ENCODE measurements at places on chromosomes 2 and 18.
A peak's percentile ranks its signal among the peaks of the same experiment; 100 is the strongest.

- DNase-seq: no peak
Observed at GRCh38 chr18:53937037-53937436, 287.4 kb downstream of the MBD2 start.

DNA sequence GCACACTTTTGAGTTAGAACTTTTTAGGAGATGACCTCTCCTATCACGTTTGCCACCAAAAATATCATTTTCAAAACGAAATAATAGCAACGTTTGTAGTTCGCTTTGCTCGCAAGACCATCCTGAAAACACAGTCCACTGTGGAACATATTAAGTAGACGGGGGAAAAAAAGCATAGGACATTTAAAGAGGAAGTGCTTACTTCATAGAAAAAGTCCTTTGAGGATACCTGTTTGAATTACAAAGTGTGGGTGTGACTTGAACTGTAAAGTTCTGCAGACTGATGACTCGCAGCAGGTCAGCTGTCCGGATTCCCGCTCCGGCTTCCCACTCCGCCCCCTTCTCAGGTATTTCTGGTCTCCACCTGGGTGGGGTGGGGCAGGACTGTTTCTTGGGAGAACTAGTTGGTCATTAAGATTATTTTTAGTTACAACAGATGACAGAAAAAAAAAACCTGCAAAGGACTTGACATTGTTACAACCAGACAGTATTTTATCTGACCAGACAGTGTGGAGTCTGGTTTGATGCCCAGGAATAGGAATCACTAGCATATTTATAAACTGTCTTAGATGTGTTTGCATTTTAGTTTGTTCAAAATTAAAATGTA lies 13.3 kb downstream of the CNOT11 start:
- DNase-seq: no peak

DNA sequence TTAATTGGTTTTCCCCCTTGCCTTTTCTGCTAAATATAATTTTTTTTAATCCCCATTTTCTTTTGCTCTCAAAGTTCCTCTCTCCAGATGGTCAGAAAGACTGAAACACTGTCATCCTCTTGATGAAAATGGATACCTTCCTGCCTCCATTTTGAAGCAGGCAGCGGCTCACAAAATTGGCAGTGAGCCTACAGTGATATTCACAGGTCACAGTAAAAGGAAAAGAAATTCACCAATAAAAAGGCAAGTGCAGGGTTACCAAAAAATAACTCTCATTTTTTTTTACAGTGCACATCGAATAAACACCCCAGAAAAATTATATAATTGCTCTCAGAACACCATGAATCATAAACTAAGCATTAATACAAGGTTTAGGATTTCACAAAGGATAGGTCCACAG lies 307.5 kb downstream of the TCF4 start:
- DNase-seq: peak; percentile 50

DNA sequence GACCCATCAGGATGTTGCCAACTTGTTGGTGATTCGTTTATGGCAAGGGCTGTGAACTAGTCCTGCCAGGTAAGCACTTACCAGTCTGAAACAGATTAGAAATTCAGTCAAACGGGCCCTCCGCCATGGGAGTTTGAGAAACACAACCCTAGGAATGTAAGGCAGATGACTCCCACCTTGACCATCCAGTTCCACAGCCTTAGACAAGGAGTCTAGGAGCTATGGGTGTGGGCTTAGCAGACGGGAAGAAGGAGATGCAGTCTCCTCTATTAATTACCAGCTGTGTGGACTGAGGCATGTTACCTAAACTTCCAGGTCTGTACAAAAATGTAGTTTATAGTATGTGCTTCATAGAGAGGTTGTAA lies 319.4 kb upstream of the NCKAP5 start:
- no peak for DNase-seq

GRCh38 chr2:88690591-88691338 lies 708 bp upstream of the RPIA start:
- no peak for DNase-seq

DNA sequence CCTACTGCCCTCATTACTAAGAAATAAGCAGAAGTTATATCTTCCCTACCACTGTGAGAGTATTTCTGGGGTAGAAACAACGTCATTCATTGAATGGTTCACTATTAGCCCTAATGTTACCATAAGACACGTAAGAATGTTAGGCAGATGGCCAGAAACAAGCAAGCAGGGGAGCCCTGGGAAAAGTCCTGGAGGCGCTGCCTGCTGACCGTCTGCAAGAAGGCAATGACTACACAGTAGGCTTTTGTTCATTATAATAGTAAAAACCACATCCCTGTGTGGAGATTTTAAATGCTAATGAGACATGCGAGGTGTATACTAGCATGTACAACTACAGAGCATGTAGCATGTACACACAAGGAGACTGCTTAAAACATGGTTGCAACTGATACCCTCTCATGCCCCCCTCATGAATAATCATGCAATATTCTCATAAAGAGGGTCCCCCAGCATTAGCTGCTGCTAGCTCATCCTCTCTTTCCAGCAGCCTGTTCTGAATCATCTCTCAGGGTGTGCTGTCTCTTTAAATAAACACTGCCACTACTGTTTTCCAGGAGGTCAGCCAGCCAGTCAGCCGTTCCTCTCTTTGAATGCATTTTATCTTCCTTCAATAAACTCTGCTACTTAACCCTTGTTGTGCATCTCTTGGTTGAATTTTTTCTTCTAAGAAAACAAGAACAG lies 23.6 kb downstream of the SUCLG1 start:
- DNase-seq: peak; percentile 23

GRCh38 chr2:111028720-111029119 lies 92.0 kb upstream of the BCL2L11 start:
- DNase-seq: no peak

DNA sequence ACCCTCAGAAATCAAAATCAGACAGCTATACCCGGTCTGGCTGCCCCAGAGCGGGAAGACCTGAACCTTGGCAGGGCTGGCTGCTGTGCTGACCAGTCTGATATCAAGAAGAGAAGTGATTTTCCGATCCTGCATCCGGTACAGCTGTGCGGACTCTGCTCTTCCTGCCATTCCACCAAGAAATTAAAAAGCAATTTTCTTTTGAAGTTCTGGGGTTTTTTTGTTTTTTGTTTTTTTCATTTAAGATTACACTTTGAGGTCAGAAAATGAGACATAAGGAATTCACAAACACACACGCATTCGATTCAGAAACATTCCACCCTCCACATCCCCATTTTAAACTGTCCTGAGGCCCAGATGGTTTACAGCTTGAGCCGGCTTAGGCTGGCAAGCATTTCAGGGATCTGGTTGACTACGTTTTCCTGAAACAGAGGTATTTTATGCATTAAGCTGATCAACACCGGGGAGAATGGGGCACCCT lies 156.5 kb downstream of the COL6A3 start:
- peak; percentile 69 for DNase-seq

GRCh38 chr2:181752301-181752700 lies 72.0 kb upstream of the NEUROD1 start:
- DNase-seq: no peak

- DNase-seq: no peak
Observed at GRCh38 chr2:43803113-43803512, 29.3 kb downstream of the DYNC2LI1 start.

DNA sequence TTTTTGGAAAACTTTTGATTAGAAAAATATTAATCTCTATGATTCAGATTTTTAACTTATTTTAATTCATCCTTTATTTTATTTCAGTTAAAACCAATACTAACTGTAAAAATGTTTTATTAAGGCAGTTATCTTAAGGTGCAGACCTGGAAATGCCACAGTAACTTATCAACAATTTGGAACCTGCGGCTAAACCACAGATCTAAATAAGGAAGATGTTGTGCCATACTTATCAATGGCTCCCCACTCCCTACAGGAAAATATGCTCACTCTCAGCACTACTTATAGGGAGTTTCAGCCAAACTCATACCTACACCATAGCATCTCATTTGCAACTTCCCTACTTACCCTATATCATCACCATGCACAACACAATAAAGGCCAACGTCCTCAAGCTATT lies 226.9 kb upstream of the KYNU start:
- no peak for DNase-seq

DNA sequence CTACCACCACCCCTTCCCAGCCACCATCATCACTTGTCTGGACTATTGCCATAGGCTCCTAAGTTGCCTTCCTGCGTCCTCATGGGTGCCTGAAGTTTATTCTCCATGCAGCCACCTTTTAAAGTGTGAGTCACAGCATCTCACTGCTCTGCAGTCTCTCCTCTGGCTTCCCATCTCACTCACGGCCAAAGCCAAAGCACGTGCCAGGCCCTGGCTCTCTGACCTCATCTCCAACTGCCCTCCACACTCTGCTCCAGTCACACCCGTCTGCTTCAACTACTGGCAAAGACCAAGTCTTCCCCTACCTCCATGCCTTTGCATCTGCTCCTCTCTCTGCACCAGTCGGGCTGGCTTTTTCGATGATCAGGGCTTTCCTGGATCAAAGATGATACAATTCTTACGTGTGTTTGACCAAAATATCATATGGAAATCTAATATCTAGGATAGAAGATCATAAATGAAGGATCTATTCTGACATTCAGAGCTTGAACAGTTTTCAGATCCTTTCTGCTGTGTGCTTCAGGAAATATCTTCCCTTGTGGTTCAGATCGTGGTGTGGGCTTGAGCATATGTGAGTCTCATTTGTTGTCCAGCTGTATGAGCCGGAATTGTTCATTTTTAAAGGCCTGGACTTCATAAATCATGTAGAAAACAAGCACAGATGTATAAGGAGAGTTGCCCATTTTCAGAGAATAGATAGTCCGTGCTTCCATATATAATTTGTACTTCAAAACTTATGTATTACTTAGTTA lies 175.6 kb downstream of the PRKCE start:
- DNase-seq: peak; percentile 43

GRCh38 chr18:35289727-35290093 lies 319 bp downstream of the ZSCAN30 start:
- no peak for DNase-seq

DNA sequence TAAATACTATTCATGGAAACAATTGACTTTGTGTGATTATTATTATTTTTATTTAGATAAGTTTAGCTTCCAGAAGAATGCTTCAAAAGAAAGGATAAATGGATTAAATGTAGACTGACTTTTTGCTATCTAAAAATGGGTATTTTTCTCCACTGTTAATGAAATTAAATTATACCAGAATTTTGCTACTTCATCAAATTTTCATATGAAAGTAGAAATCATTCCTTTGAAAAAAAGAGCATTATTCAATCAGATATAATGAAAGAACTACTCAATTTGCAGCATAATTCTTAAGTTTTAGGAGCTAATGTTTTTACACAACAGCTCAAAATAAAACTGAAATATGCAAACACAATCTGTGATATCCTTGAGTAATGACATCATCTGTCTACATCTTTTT lies 1424.6 kb downstream of the DPP10 start:
- no peak for DNase-seq

- DNase-seq: peak; percentile 92
Observed at GRCh38 chr2:241149925-241150659, at the start of gene PPP1R7. Gene PPP1R7, plus strand, starts transcription at chr2:241150467. Its CDS starts 29 bp downstream, at chr2:241150496.

DNA sequence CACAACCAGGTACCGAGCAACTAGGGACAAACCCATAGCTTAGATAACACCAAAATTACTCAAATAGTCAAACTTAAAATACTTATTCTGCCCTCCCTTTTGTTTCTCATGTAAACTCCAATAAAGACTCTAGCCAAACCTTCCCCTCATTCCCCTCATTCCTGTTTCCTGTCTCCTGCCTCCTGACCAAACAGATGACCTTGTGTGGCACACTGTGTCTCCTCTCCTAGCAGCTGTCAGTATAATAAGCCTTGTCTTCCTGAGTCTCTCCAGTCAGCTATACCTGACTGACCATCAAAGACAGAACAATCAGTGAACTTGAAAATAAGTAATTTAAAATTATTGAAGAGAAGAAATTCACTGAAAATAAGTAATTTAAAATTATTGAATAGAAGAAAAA lies 14.3 kb downstream of the SULT1C4 start:
- no peak for DNase-seq

GRCh38 chr2:178282075-178282815 lies 87.9 kb downstream of the OSBPL6 start:
- peak; percentile 55 for DNase-seq

DNA sequence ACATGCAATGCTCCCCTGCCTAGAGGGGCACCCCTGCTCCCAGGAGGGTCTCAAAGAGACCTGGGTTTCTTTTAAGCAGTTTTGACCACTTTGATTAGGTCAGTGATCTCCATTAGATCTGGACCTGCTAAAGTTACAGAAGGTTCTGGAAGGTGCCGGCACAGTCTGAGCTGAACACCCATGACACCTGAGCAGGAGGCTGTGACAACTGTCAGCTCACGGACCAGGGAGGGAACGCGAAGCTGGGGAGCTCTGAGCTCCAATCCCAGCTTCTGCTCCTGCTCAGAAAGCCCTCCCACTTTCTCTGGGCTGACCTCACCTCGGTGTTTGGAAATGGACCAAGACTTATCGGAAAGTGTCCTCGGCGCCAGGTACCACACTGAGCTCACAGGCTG lies 113.8 kb downstream of the NFATC1 start:
- no peak for DNase-seq

DNA sequence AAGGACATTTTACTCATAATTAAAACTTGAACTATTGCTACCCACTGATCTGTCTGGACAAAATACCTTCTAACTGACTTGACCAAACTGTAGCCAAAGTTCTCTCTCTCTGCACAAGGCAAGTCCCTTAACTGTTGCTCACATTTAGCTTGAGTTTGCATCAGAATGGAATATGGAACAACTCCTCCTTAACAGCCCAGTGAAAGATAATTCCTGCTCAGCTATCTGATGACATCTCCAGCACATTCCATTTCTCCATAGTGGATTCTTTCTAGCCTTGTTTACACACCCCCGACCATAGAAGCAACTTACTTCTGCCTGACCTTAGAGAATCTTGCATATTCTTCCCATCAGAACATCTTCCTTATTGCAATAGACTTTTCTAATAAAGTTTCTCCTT lies 317.2 kb upstream of the CDH2 start:
- DNase-seq: peak; percentile 75

GRCh38 chr2:116238511-116238910 lies 1576.0 kb upstream of the DDX18 start:
- DNase-seq: no peak

- no peak for DNase-seq
Observed at GRCh38 chr2:148907085-148907785, 32.2 kb downstream of the KIF5C start.

- DNase-seq: no peak
Observed at GRCh38 chr2:167924556-167924955, 322.8 kb downstream of the STK39 start.

- DNase-seq: no peak
Observed at GRCh38 chr2:218569661-218570500, 1.2 kb downstream of the CNOT9 start.

DNA sequence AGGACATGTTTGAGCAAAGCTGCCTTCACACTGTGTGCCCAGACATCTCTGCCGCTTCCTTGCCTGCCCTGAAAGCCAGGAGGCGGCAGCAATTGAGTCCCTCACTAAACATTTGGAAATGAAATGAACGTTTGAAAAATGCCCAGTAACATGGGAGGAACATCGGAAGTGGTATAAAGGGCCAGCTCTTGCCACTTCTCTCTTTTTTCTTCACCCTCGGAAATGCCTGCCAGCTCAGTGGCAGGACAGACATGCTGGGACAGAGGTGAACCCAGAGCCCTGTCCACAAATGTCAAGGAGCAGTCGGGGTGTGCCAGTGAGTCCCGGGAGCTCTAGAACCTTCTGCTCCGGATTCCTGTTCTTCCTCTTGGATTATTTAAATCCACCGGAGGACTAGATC lies 46.1 kb downstream of the TPGS2 start:
- DNase-seq: no peak
